ENCODE measurements at places on chromosomes 13 and 19.

DNA sequence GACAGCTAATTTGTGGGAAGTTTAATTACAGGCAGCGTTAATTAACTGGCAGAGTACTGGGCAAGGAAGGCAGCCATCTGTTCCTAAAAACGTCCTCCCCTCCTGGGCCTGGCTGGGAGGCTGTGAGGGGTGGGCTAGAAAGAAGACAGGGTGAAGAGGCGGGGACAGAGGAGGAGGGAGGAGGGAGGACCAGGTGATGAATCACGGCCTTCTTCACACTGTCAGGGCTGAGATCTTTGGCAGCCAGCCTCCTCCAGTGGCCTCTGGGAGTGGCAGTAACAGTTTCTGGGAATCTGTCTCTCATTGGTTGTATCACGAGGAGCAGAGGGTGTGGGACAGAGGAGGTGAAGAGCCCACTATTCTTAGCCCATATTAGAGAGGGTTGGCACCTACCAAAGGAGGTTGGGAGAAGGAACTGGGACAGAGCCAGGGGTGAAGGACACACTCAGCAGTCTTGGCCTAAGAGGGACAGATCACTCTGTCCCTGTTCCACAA is 9.6 kb upstream of the ZNRF4 start:
- DNase-seq = no peak

DNA sequence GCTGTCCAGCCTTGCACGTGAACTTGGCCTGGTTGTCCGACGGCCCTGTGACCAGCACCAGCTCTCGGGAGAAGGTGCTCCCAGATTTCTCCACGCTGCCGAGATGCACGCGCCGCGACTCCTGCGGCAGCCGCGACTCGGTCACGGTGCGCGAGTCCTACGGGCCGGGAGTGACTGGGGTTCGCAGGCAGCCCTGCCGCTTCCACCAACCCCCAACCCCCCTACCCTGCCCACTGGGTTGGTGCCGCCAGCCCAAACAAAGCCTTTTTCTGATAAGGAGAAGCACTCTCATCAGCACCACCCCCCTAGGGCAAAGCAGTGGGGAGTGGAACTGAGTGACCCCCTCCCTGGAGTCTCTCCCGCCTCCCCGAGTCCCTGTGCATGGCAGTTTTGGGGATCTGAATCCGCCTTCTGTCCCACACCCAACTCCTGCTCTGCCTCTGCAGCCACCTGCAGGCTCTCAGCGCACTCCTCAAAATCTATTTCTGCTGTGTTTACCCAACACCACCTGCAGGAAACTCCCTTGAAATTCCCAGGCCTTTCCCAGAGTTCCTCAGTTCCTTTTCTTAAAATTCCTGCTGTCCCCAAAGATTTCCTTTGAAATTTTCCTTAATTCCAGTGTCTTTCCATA is 6.2 kb downstream of the NPHS1 start:
- DNase-seq = no peak

GRCh38 chr19:35756377-35757230 is at the start of gene HSPB6:
Gene HSPB6, minus strand, starts transcription at chr19:35757029. Its CDS starts 21 bp downstream, at chr19:35757008.
- DNase-seq = no peak

- no peak for DNase-seq
These were observed 24.0 kb downstream of the STARD13 start for GRCh38 chr13:33261387-33262061.

- no peak for DNase-seq
These were observed 7.2 kb upstream of the BCL3 start for GRCh38 chr19:44741258-44741731.

DNA sequence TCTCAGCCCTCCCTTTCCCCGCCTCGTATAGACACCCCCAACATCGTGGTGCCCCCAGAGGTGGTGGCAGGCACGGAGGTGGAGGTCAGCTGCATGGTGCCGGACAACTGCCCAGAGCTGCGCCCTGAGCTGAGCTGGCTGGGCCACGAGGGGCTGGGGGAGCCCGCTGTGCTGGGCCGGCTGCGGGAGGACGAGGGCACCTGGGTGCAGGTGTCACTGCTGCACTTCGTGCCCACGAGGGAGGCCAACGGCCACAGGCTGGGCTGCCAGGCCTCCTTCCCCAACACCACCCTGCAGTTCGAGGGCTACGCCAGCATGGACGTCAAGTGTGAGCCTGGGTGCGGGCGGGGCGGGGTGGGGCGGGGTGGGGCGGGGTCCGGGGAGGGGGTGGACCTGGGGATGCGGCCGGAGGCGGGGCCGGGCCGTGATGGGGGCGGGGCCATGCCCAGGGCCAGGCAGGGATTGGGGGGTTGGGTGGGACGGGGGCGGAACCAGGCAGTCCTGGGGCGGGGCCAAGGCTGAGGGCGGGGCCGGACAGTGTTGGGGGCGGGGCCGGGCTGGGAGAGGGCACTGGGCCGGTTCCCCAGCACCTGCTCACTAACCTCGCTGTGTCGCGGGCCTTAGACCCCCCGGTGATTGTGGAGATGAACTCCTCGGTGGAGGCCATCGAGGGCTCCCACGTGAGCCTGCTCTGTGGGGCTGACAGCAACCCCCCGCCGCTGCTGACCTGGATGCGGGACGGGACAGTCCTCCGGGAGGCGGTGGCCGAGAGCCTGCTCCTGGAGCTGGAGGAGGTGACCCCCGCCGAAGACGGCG is 7.8 kb downstream of the MAG start:
- no peak for DNase-seq

DNA sequence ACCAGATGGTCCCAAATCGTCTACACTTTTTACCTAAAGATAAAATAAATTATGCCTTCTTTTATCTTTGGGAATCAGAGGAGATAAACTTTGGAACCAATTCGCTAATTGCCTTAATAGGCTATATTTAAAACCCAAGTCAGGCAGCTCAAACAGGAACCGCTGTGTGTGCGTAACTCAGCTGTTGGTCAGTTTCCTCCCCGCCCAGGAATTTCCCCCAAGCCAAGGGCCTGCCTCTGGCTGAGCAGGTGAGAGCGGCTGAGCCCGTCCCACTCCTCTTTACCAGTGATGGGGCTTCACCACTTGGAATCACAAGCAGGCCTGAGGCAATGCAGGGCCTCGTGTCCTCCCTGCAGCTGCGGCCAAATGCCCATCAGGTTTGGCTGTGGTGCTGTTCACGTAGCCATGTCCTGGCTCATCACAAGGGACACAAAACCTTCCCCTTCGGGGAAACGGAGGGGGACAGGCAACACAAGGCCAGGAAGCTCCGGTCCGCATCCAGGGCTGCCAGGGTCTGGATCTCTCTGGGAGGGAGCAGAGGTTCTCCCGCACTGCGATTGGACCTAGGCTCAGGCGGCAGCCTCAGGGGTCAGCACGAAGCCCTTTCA is 503 bp upstream of the SLC7A9 start:
- DNase-seq = no peak

DNA sequence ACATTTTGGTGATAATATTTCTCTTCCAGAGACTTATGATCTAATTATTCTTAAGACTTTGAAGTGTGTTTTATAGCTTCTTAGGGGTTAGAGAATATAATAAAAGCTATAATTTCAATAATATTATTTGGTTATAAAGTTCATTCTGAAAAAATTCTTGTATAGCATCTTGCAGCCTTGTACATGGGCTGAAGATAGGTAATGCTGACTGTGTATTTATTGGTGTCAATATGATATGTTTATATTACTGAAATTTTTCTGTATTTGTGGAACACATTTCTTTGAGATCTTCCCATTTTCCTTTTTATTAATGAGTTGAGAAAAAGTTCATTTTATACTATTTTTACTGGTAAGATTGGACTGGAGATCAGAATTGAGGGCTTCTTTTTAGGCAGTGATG is 87.8 kb downstream of the TDRD3 start:
- no peak for DNase-seq

- DNase-seq = no peak
These were observed 4.7 kb downstream of the LSM4 start for GRCh38 chr19:18317961-18318800.

DNA sequence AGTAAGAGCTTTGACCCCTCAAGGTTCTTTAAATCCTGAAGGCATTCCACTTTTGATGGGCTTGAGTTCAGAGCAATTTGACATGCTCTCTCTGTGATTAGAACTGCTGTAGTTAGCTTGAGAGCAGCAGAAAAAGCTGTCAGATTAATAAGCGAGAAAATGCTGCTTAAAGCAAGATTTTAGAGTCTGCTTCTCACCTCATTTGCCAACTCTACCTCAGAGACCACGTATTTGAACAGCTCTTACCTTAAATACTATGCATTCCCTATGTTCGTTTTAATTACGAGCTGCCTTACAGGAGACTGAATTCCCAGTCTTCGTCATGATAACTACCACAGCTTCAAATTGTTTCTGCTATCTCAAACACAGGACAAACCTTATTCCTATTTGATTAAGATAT is 253.4 kb downstream of the SLITRK6 start:
- DNase-seq = no peak

DNA sequence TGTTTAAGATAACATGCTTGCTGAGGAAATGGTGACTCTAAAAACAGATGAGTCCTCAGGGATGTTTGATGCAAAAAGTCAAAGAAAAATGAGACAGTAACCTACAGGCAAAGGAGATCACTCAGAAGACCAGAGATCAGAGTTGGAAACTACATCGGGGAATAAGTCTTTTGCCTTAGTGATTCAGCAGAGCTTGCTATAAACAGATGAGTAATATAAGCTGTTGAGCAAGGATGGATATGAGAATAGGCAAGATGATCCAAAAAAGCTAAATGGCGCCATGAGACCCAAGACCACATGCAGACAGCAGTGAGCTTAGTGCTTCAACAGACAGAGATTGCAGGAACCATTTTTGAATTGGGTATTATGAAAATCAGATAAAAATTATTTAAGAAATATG is 168.6 kb downstream of the POSTN start:
- no peak for DNase-seq

GRCh38 chr13:66689037-66689619 is 541.0 kb downstream of the PCDH9 start:
- DNase-seq = no peak

DNA sequence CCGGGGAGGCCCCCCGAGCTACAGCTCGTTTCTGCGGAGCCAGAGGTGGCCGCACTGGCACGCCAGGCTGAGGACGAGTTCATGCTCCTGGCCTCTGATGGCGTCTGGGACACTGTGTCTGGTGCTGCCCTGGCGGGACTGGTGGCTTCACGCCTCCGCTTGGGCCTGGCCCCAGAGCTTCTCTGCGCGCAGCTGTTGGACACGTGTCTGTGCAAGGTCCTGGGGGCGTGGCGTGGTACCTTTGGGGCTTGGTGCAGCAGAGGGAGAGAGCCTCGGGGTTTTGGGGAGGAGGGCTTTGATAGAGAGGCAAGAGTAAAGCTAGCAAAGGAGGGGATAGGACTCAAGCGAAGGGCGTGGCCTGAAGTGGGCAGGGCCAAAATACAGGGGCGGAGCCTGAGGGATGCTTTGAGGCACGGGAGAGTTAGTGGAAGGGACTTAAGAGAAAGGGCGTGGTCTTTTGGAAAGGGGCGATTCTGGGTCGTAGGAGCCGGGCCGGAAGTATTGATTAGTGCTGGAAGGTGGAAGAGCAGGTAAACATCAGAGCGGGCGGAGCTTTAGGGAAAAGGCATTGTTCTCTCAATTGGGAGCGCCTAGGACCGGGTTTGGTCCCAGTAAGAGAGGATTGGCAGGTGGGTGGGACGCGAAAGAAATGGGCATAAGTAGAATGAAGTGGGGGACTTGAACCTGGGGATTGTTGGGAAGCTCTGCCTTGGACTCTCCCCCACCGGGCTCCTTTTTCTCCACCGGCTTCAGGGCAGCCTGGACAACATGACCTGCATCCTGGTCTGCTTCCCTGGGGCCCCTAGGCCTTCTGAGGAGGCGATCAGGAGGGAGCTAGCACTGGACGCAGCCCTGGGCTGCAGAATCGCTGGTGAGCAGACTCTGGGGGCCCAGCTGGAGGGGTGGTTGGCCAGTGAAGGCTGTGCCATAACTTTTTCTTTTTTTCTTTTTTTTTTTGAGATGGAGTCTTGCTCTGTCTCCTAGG is 1.2 kb downstream of the PPM1N start:
- no peak for DNase-seq
